ENCODE measurements at places on chromosomes 4 and X.

DNA sequence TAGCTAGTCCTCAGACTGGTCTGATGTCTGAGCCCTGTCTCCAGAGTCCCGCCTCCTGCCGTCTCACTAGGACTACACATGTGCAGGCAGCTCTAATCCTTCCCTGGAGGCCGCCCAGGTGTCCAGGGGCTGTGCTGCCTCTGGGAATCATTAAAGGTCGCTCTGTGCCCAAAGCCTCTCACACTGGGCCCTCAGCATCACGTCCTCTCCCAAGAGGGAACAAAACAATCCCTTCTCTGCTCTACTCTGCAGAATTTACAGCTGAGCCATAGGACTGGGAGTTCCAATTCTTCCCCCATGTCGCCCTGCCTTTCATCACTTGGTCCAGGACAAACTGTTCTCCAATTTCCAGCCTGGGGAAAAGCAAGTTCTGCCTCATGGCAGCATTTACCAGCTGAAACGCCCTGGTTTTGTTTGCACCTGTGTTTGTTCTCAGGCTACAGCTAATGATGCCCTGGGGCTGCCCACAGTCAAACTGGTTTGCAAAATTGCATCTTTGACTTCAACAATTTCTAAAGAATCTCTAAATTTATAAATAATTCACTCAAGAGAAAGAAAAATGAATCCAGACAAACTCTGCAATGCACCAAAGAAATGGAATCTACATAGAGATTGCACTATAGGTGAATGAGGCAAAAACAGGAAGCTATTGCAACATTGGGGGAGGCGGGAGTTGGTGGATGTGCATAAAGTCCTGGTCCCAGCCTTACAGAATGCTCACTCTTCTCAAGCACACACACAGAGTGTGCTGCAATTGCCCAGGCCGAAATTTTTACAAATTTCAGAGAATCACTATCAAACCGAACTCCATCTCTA, 7.2 kb upstream of the MRFAP1 start:
- no peak for DNase-seq

DNA sequence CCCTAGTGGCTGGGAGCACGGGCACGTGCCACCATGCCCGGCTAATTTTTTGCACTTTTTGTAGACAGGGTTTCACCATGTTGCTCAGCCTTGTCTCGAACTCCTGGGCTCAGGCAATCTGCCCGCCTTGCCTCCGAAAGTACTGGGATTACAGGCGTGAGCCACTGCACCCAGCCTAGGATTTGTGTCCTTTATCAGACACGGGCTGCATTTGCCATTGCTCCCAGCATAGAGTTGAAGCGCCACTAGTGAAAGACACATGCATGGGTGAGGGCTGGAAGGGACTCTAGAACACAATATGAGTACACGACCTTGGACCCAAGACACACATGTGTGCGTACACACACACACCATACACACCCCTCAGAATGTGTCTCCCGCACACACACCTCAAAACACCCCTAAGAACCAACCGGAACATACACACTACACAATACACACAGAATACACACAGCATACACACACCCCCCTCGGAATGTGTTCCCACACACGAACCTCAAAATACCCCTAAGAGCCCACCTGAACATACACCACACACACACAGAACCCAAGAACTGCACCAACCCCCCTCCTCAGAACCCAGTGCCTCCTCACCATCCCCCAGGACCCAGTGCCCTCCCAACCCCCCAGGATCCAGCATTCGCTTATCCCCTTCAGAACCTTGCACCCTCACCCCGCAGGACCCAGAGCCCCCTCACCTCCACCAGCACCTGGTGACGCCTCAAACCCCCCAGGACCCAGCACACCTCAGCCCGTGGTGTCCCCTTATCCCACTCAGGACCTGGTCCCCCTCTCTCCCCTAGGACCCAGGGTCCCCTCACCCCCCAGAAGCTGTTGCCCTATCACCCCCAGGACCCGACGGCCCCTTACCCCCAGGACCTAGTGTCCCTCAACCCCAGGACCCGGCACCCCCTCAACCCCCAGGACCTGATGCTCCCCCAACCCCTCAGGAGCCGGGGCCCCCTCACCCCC, 1.0 kb downstream of the TNIP2 start:
- no peak for DNase-seq

GRCh38 chr4:68570122-68570507, 6.0 kb downstream of the UGT2B17 start:
- DNase-seq = no peak

GRCh38 chrX:133308499-133308897, 90.3 kb upstream of the TFDP3 start:
- DNase-seq = no peak

- no peak for DNase-seq
Observed at GRCh38 chr4:10743357-10743756, 58.8 kb upstream of the CLNK start.

GRCh38 chr4:81358154-81358553, 113.6 kb downstream of the RASGEF1B start:
- DNase-seq = no peak

Measured in stimulated activated CD8-positive, alpha-beta memory T cell treated with anti-CD3 and anti-CD28 coated beads, Interleukin-15, amount 100 ng/mL, for 1 hour (primary cell).